Activated naive CD8-positive, alpha-beta T cell treated with anti-CD3 and anti-CD28 coated beads, Interleukin-2, amount 50 U/mL, for 16 hours (primary cell): ENCODE measurements at places on chromosomes 6 and 20.

- no peak for DNase-seq
Observed at GRCh38 chr6:146389740-146390139, 153.9 kb upstream of the RAB32 start.

GRCh38 chr20:24996449-24997377 lies 4.2 kb upstream of the APMAP start:
- DNase-seq: no peak

- no peak for DNase-seq
Observed at GRCh38 chr20:16240355-16240754, 332.9 kb downstream of the KIF16B start.

- no peak for DNase-seq
Observed at GRCh38 chr6:29777310-29777709, 50.3 kb upstream of the HLA-G start.

- DNase-seq: no peak
Observed at GRCh38 chr6:45076217-45076930, 251.8 kb upstream of the RUNX2 start.

DNA sequence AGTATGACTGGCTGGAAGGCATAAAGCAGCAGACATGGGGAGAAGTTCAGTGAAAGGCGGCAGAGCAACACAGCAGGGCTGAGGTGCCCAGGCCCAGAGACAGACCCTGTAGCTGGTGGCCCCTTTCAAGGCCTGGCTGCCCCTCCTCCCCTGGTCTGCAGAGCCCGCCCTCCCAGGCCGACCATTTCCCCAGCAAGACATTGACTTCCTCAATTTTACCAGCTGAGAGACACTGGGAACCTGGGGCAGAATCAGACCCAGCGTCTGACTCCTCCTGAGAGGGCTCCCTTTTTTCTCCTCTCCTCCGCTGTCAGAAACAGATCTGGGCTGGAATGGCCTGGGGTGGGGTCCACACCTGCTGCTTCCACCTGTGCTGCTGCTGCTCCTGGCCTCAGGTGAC lies at the start of gene TREML4:
Gene TREML4, plus strand, starts transcription at position 254 of the 400 bp plus-strand sequence. Its CDS starts 79 bp downstream, at position 333.
- DNase-seq: no peak

GRCh38 chr6:15443119-15443830 lies 197.4 kb downstream of the JARID2 start:
- DNase-seq: no peak
